ENCODE measurements at places on chromosomes 1 and 21.

- DNase-seq, result no peak
These were observed 1.9 kb downstream of the ADARB1 start for GRCh38 chr21:45076245-45076711.

GRCh38 chr21:29342363-29342957 lies 43.7 kb downstream of the BACH1 start:
- peak; percentile 89 for DNase-seq

DNA sequence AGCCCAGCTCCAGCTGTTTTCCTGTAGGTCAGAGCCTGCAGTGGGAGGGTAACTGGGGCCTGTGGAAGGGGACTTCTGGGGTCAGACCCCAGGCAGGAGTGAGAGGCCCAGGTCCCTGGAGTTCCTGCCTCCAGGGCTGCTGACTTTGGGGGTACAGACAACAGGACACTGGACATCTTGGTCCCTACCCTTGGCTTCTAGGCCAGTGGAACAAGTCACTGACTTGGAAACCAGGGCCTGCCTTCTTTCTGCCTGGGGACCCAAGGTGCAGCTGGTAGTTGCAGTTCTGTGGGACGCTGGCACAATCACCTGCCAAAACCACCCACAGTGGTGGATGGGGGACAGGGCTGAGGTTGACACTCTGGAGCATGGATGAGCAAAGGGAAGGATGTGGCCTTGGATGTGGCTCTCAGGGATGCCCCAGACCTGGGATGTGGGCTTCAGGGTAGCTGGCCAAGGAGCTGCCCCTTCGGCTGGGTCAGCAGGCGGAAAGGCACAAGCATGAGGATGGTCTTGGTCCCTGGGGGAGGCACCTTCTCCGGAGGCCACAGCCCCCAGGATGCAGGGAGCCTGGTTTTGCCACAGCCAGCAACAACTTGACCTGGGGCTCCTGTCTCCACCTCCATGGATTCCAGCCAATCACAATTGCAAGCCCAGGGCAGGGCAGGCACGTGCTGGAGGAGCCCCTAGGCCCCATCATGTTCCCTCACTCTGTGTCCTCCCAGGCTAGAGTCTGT lies 5.8 kb downstream of the JMJD4 start:
- no peak for DNase-seq

DNA sequence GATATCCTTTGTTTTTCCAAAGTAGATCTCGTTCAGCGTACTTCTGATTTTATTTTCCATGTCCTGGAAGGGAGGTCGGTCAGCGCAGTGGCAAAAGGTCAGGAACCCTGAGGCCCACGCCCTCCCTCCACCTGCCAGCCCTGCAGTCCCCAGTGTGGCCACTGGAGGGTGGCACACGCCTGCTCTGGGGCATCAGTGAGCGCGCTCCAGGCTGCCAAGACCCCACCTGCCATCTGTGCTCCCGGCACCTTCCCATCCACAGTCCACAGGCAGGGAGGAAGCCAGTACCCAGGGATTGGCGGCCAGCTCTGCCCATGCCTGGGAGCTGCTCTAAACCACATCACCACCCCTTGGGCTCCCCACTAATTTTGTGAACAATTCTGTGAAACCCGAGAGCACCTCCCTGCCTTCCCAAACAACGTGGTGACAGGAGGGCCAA lies 32.3 kb downstream of the SLC66A1 start:
- DNase-seq, result no peak

DNA sequence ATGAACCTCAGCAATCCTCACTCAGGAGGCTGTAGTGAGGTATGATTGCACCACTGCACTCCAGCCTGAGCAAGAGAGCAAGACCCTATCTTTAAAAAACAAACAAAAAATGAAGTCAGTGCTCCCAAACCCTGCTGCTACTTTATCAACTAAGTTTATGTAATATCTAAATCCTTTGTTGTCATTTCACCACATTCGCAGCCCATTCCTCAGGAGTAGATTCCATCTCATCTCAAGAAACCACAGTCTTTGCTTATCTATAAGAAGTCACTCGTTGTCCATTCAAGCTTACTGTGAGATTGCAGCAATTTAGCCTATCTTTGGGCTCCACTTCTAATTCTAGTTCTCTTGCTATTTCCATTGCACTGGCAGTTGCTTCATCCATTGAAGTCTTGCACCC lies 44.3 kb upstream of the RGL1 start:
- DNase-seq, result no peak

DNA sequence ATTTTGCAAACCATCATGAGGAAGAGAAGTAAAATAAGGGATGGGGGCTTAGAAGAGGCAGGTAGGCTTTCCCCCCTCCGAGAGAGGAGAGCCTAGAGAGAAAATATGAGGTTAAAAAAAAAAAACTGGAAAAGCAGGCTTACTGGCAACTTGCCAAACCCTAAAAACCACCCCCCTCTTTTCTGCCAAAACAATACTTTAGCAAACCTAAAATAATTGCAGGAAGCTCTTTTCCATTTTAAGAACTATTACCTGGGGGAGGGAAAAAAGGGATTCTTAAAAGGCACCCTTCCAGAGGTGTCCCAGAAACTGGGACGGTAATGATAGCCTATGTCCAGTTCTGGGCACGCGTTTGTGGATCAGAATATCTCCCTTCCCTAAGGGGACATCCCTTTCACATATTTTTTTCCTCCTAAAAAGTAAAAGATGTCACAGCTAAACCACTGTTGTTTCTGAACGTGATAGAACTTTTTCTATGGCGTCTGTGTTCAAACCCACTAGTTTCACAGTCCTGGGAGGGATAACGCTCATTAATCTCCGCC lies 1.1 kb upstream of the NFIA start:
- DNase-seq, result no peak

- no peak for DNase-seq
These were observed 78.0 kb downstream of the SYT6 start for GRCh38 chr1:114075546-114076242.
